CD14-positive monocyte (primary cell): ENCODE measurements at places on chromosomes 12 and 14. TPM values are rescaled to one million over a fixed set of nuclear protein-coding genes. Genes with fewer than 3 reads are reported as not detected.

Gene PIWIL1
- not detected in 2 replicates for polyA plus RNA-seq

Gene CMA1
- polyA plus RNA-seq: not detected

Gene TMTC1
- polyA plus RNA-seq: 1.2 and 2.1 TPM in 2 replicates

Gene GALNT6
- 3.2 TPM for polyA plus RNA-seq

DNA sequence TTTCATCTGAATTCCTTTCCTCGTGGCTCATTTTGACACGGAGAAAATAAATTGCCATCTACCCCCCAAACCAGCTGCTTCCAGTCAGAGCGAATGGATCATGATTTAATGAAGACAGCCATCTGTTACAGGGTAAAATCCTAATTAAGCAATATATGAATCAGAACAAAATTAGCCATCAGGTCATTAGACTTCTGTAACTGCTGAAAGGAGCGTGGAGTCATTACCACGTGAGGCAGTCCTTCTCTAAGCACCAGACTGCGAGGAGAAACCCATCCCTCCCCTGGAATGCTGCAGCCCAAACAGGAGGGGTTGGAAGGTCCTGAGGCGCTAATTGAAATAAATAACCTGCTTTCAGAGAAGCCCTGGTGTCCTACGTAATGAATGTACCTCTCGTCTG lies 51.1 kb upstream of the TCL1A start:
- no peak overlapping the region for H3K27ac ChIP-seq
- H3K27me3 ChIP-seq: no peaks in the 10 kb centered on the region
- H3K4me3 ChIP-seq: no peak overlapping the region
- no peaks in the 10 kb centered on the region for H3K4me1 ChIP-seq

DNA sequence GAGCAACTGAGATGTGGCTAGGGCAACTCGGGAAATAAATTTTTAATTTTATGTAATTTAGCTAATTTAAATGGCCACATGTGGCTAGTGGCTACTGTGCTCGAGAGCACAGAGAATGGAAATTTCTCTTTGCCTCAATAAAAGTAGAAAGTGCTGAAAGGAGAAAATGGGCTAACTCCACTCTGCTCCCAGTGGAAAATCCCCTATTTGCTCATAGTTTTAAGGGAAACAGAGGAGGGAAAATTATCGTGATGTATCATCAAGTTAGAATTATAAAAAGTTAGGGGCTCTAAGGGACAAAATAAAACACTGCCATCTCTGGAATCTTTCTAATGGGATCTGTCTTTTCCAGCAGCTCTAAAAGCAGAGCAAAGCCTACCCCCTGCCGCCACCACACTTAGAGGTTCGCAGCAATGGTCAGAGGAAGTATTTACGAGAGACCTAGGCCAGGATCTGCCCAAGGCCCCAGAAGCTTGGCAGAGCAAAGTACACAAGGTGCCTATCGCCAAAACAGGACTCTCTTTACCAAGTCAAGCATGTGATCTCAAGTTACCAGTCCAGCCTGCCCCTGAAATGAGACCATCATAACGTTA lies 220.7 kb downstream of the PPM1H start:
- no peaks in the 10 kb centered on the region for H3K36me3 ChIP-seq
- H3K27me3 ChIP-seq: no peaks in the 10 kb centered on the region
- H3K4me1 ChIP-seq: peaks cover 11% of the 10 kb centered on the region
- DNase-seq: no peak
- no peak overlapping the region for H3K27ac ChIP-seq

- H3K4me3 ChIP-seq: no peak overlapping the region
- H3K36me3 ChIP-seq: no peaks in the 10 kb centered on the region
- no peaks in the 10 kb centered on the region for H3K27me3 ChIP-seq
- H3K27ac ChIP-seq: no peak overlapping the region
Observed at GRCh38 chr14:100764471-100765115, 37.9 kb downstream of the DLK1 start.
